IMR-90 (cell line): ENCODE measurements at places on chromosomes 11 and 22. TPM values are rescaled to one million over a fixed set of nuclear protein-coding genes. Genes with fewer than 3 reads are reported as not detected.

CNTF gene
- 2.3 and 3.3 TPM in 2 replicates for total RNA-seq

CSKMT gene
- 6.4 and 7.9 TPM in 2 replicates for total RNA-seq

ASRGL1 gene
- total RNA-seq: 0.28 TPM in 1 of 2 replicates, not detected in the other

MUC6 gene
- not detected in 2 replicates for total RNA-seq

- DNase-seq: no peak
These were observed 14.5 kb downstream of the HSPA8 start for GRCh38 chr11:123047266-123047946.

DNA sequence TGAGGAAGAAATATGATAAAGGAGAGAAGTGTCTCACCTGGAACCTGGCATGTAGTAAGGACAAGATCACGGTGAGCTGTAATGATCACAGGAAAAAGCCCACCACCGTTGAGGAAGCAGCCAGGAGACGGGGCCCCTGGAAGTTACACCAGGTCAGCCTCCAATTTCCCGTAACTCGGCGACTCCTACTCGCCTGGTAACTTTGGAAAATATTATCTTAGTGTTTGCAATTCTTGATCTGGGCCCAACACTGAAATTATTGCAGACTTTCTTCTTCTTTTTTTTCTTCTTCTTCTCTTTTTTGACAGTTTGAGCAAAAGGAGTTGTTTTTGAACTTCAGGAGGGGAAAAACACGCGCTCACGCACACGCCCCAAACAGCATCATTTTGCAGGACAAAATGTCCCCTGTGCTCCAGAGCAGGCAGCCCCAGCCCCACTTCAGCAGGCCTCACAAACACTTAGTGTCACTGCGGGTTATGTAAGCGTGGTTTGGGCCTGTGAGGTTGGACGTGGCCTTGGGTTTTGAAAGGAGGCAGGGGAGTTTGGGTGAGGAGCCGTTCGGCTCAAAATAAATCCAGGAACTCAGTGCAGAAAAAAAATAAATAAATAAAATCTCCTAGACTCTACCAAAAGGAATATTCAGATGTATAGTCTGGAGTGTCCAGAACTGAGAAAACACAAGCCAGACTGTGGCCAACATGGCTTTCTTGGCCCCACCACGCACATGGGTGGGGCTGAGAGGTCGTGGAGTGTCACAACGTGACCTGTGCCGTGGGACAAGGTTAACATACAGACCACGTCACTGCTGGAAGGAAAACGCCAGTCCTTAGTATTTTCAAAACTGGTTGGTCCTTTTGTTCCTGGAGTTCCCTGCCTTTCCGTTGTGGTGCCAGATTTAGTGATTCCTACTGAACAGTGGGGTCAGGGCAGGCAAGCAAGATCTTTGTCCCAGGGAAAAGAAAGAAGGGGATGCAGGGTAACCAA is 26.3 kb upstream of the MN1 start:
- DNase-seq: no peak

DNA sequence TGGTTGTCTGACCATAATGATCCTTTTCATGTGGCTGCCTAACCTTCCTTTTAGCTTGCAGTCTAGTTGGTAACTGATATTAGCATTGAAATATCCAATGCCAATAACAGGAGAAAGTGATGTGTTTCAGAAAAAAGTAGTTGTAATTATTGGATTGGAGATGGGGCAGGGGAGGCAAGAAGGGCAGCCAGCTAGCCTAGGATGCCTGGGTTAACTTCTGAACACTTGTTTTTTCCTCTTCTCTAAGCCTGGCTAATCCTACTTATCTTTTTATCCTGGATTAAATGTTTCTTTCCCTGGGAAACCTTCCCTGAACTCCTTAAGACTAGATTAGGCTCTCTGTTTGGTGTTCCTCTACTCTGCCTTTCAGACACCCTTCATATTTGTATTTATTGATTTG is 380.2 kb downstream of the TMEM135 start:
- no peak for DNase-seq

DNA sequence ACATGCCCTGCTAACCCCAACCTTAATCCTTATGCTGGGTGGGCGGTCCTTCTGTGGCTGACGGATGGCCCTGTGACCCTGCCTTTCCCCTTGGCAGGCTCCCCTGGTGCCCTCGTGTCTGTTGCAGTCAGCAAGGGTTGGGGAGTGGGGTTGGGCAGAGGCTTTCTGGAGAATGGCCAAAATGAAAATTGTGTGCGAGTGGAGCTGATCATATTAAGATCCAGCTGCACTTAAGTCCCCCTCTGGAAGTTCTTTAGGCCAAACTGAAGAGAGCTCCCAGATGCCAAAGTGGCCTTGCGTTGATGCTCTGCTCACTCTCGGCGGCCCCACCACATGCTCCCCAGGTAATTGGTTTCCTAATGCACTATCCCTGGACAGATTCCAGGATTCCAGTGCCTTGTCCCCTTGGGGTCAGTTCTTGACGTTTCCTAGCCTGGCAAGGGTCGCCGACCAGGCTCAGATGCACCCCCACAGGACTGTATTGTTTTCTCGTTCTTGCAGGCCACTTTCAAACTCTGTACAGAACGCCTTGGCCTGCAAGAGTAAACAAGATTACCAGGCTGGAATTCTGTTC is 16.4 kb upstream of the C11orf96 start:
- no peak for DNase-seq

GRCh38 chr11:69703453-69703767 is 412 bp downstream of the FGF19 start:
- no peak for DNase-seq

DNA sequence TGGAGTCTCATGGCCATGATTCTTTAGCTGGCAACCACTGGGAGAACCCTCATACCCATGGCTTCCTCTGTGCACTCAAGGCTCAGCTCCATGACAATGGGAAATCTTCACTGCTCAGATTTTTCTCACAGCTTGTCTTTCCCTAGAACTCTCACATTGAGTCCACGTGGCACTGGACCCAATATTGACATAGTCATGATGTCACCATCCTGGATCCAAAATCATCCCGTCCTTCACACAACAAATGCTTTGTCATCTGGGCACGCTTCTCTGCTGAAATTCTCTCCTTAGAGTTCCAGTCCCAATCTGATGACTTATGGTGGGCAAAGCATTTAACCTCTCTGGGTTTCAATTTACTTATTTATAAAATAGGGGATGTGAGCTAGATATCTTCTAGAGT is 37.7 kb upstream of the CD44 start:
- DNase-seq: no peak

GRCh38 chr11:77104727-77105126 is 2.1 kb downstream of the OMP start:
- peak; percentile 49 for DNase-seq

DNA sequence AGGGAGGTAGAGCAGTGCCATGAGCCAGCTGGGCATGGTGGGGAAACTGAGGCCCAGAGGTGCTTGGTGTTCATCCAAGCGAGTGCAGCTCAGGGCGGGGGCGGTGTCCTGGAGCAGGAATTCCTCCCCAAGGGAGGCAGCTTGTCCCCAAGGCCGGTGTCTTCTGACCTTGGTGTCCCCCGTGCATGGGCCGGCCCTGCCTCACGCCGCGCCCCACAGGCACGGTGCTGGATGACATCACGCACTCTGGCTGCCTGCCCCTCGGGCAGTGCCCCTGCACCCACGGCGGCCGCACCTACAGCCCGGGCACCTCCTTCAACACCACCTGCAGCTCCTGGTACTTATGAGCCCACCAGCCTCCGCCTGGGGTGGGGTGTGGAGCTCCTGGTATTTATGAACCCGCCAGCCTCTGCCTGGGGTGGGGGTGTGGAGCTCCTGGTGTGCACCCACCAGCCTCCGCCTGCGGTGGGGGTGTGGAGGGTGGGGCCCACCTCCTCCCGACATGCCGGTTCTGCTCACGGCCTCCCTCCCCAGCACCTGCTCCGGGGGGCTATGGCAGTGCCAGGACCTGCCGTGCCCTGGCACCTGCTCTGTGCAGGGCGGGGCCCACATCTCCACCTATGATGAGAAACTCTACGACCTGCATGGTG is 6.7 kb downstream of the MUC5B start:
- no peak for DNase-seq

- peak; percentile 93 for DNase-seq
These were observed at the start of gene ADM for GRCh38 chr11:10304495-10305261. ADM (plus strand) TSS chr11:10305073; CDS start chr11:10305701, 628 bp downstream.

DNA sequence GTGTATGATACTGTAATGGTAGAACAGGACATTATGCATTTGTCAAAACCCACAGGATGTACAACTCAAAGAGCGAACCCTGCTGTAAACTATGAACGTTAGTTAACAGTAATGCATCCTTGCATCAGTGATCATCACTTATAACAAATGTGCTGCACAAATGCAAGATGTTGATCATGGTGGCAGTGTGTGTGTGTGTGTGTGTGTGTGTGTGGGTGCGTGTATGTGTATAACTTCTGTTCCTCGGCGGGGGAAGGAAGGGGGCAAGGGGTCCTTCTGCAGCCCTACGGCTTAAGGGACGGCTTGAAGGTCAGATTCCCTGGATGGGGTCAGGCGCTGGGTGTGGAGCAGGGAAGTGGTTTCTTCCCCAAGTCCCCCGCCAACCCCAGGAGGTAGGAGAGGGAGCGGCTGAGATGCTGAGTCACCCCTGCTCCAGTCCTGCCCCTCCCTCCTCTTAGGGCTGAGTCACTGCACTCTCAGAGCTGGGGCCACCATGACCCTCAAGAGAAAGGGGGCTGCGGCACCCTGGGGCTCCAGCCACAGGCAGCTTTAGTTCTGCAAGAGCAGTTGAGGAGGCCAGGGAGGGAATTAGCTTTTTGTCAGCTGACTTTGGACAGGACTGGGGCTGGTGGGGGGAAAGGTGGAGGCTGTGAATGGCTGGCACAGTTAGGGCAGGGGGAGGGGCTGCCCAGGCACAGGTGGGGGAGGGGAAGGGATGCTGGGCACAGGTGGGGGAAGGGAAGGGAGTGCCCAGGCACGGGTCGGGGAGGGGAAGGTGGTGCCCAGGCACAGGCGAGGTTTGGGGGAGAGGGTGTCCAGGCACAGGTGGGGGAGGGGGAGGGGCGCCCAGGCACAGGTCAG is 8.8 kb upstream of the CTSD start:
- DNase-seq: peak; percentile 91
